ENCODE measurements at places on chromosomes 1 and 21.
A peak's percentile ranks its signal among the peaks of the same experiment; 100 is the strongest.

DNA sequence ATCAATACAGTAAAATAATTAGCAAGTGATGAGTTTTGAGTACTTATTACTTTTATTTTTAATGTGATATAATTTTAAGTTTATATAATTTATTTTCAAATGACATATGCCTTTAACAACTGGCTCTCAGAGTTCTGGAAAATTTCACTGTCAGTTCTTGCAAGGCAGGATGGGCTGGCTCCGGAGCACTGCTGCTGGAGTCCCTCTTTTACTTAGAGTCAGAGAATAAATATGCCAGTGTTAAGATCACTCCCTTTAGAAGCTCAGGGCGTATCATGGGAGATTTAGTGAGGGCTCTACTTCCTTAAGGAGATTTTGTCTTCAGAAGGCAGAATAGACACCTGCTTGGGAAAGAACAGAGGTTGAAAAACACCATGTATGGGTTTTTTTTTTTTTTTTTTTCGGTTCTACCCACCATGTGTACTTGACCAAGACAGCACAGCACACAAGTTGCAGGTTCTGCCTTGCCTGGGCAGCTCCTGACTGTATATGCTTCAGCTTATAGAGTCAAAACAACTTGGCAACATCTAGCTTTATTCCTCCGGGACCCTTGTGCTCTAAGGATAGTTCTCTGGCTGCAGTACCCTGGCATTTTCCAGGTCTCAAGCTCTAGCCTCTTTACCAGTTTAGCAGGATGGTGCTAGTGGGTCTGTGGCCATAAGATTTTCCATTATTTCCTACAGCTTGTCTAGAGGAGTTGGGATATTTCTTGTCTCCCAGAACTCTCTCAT, 29.7 kb upstream of the FMOD start:
- no peak for DNase-seq

DNA sequence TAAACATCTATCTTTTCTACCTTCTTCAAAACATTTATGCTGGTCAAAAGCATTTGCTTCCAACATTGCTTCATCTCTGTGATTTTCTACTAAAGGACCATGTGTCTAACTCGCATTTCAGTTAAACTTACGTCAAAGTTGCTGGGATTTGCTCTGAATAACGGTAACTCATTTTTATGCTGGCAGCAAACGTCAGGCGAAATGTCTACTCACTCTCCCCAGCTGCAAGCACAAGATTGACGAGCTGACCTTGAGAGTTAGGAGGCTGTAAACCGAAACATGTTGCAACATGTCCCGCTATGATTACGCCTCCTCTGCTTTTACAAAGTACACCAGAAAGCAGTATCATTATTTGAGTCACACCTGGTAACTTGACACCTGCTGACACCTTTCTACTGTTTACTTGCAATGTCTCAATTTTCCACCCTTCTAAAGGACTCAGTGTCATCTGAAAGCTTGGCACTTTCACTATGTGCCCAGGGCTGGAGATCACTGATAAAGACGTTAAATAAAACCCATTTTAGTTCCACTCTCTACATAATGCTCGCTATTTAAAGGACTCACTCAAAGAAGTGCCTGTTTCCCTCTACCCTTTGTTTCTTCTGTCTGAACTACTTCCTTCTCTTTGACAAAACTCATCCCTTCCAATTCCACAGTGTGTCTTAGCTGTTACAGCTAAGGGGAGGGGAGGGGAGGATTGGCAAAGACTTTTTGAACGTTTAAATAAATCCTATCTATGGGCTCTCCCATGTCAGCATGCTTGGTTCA, 111.9 kb downstream of the PTPN14 start:
- DNase-seq: no peak

DNA sequence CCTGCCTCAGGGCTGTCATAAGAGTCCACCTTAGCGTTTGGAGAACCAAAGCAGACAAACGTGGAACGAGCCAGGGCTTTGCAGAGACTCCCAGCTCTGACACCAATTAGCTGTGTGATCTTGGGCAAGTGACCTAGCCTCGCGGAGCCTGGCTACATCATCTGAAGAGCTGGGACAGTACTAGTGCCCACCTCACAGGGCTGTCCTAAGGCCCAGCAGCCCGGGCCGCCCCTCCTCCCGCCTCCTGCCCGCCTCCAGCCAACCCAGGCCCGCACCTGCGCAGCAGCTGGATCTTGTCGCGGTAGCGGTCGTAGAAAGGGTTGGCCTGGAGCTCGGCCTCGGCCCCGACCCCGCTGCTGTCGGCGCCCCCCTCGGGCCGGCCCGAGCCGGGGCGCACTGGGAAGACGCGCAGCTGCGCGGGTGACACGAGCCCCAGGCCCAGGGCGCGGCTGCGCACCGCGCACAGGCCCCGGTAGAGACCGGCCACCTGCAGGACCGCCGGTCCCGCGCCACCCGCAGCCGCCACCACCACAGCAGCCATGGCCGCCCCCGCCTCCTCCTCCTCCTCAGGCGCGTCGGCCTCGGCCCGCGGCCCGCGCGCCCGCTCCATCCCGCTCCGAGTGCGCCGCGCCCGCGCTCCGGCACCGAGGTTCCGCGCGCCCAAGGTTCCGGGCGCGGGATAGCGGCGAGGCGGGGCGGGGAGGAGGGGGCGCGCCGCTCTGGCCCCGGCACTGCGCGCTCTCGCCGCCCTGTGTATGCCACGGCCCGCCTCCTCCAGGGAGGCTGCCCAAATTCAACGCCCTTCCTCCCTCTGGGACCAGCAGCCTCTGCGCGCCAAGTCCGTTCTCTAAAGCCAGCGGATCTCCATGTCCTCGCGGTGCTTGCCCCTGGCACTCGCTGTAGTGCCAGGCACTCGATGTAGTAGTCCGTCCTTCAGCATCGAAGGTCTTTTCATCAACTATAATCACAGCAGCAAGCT, at the start of gene ATPAF1:
Gene ATPAF1, minus strand, starts transcription at position 583 of the 979 bp plus-strand sequence. Its CDS starts 42 bp downstream, at position 541.
- DNase-seq: peak; percentile 82

DNA sequence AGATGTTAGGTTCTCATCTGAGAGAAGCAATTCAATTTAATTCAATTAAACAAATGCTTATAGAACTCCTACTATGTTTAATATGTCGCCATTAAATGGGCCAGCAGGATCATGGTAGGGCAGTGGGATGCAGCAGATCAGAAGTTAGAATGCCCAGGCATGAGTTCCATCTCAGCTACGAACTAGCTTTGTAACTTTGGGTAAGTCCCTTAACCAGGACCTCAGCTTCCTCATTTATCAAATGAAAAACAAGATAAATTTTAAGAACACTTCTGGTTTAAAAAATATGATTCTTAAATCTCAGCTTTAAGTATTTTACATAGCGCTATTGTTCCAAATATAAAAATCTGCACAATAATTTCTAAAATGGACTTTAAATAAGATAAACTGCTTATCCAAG, 67.5 kb upstream of the GFI1 start:
- DNase-seq: no peak

- no peak for DNase-seq
Observed at GRCh38 chr1:148379170-148379500, 104.0 kb downstream of the PPIAL4G start.

DNA sequence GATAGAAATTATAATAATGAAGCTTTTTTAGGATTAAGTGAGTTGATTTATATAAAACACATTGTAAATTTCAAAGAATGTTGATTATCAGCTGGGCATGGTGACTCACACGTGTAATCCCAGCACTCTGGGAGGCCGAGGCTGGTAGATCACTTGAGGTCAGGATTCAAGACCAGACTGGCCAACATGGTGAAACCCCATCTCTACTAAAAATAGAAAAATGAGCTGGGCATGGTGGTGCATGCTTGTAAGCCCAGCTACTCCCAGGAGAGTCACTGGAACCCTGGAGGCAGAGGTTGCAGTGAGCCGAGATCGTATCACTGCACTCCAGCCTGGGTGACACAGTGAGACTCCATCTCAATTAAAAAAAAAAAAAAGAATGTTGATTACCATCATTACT, 18.4 kb downstream of the ADAMTS1 start:
- DNase-seq: no peak

DNA sequence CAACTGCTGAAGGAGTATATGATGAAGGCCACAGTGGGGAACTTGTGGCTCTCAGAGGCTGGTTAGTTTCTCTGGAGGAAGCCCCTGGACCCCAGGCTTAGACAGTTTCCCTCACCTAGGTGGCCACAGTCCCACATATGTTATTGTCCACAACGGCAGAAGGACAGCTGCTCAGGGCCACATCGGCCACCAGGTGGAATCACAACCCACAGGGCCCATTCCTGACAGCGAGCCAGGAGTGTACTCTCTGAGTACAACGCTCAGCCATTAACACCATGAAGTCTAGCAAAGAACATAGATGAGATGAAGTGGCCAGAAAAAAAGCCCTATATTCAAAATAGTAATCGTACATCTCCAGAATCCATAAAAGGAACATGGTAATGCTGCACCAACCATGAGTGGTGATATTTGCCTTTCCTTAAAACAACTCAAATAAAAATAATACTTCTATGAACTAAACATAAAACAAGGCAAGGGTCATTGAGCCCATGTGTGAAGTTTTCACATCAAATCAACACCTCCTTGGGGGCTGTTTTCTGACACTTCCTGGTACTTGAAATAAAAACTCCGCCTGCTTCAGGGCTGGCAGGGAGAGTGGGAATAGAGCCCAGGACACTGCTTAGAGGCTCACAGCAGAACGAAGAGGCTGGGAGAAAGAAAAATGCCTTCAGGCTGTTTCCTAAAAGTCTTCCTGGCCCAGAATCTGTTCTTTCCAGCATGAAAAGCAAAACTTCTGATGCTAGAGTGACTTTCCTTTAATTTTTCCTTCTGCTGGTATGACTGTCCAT, 383.3 kb downstream of the HHAT start:
- no peak for DNase-seq

DNA sequence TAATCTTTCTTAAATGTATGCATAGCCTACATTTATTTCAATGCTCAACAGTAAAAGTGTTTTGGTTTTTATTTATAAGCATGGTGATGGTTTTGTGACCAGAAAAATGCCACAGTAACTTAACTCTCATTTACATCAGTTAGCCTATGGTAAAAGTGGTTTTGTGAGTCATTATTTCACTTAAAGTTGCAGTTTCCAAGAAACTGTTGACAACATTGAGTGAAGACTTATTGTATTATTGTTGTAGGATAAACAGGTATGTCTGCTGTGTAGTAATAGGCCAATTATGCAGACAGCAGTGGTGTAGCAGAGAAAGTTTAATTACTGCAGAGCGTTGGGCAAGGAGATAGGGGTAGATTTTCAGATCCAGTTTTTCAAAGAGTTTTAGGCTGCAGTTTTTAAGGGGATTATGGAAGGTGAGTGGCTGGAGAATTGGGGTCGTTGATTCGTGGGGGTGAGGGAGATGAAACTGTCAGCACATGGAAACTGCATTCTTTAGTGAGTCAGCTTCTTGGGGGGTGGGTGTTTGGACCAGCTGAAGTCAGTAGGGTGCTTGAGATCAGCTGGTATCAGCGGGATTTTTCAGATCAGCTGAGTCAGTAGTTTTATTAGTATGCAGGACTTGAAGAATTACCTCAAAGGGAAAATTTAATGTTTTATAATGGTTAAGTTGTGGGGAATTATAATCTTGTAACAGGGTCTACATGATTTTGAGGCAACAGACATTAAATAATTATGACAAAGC, 168.7 kb upstream of the FMN2 start:
- no peak for DNase-seq

- peak; percentile 23 for DNase-seq
Observed at GRCh38 chr1:157496121-157496526, 56.2 kb downstream of the FCRL5 start.

GRCh38 chr1:60949826-60950197, 132.5 kb upstream of the NFIA start:
- DNase-seq: no peak

DNA sequence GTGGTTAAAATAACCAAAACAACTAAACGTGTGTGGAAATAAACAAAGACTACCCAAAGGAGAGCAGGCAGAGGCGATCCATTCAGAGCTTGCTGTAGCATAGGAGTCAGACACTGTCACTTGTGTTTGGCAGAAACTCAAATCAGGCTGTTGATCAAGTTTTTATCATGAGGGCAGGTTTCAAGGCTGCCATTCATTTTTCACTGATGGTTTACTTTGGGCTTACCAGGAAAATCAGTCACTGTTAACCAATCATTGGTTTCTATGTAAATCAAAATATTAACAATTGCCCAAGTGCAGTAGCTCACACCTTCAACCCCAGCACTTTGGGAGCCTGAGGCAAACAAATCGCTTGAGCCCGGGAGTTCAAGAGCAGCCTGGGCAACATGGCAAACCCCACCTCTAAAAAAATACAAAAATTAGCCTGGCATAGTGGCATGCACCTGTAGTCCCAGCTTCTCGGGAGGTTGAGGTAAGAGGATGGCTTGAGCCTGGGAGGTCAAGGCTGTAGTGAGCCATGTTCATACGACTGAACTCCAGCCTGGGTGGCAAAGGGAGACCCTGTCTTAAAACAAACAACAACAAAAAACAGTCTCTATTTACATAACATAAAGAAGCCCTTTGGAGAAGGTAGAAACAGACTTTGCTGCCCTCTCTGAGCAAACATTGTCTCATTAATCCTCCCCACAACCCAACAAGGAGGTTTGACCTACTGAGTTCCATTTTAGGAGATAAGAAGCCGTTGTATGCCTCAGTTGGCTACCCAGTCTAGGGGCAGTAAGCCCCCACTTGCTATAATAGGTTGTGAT, 21.1 kb upstream of the ETS2 start:
- DNase-seq: no peak

DNA sequence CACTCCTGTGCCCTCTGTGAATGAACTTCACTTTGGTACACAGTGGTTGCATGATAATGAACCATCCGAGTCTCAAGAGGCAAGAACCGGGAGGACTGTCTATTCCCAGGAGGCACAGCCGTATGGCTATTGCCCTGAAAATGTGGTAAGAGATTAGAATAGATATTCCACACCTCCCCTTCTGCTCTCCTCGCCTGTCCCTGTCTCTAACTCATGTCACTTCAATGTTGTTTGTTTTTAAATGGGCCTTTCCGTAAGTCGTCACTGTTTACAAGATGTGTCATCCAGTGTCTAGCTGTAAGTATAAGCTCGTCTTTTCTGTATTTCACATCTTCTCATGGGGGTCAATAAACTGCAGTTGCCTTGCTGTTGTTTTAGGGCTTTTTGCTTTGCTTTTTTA, 122.2 kb downstream of the PATJ start:
- no peak for DNase-seq

GRCh38 chr1:3785456-3786157, 10.7 kb downstream of the LRRC47 start:
- no peak for DNase-seq

DNA sequence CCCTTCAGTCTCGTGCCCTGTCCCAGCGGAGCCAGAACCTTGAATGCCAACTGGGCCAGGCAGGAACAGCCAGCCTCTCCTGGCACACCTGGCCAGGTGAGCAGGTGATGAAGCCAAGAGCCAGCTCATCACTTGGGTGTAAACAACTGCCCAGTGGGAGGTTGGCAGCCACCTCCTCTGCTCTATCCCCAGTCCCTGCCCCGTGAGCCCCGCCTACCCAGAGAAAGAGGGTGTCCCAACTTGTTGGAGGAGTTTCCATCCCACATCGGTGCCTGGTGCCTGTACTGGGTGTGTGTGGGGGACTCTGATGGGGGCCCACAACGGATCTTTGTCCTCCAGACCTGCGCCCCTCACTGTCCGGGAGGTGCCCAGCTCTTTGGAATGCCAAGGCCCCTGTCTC, 17.8 kb upstream of the FAM131C start:
- DNase-seq: no peak

DNA sequence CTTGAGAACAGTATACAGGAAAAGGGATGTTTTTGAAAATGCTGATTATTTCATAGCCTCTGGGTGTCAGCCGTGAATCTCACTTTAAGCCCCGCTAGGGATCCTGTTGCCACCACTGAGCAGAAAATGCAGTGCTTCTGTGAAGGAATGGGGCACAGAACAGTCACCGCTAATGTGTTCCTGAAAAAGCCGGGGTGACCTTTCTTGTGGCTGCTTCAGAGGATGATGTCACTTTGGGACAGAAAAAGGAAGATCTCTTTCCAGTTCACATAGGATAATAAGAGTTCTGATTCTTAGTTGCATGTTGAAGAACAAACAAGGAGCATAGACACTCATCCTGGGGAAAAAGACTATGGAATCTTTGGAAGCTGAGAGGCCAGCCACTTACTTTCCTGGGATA, 349.6 kb downstream of the DISC1 start:
- no peak for DNase-seq

Measured in femur (tissue), 1 donor.